Transverse colon (tissue), 4 donors: ENCODE measurements at places on chromosomes 12 and 14.

DNA sequence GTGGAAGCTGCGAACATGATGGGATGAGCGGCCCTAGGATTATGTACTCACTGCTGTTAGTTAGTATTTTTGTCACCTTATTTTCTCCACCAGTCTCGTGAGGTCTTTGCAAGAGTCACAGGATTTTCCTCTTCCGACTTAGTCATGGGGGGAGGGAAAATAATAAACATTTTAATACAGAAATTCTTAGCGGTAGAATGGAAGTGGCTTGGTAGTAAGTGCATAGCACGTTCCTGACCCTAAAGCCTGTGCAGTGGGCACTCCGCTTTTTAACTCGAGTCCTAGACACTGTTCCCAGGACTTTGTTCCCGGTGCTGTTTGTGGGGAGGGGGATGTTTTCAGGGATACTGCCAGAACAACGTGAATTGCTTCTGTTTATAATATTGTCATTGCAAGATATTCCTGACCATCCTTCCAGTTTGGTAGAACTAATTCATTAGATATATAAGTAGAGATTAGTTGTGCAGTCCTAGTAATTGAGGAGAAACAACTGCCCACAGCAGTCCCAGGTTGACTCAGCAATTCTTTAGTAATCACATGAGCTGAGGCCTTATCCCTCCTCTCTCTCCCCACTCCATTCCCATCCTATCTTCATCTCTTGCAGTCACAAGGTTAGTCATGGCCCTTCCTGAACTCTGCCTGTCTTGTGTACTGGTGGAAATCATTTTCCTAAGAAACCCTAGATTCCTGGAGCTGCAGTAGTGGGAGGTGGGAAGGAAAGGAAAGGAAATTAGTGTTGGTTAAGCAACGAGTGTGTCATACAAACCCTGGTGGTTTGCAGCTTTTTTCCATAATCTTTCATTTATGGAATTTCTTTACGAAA, 799 bp downstream of the SLC38A6 start:
- no peaks in the 10 kb centered on the region for H3K36me3 ChIP-seq
- no peak for DNase-seq
- H3K27me3 ChIP-seq, result no peaks in the 10 kb centered on the region
- H3K27ac ChIP-seq, result peak overlapping the region; percentile 87
- H3K4me1 ChIP-seq, result peaks cover 27% of the 10 kb centered on the region

- H3K4me3 ChIP-seq, result no peak overlapping the region
- H3K27me3 ChIP-seq, result no peaks in the 10 kb centered on the region
- no peaks in the 10 kb centered on the region for H3K4me1 ChIP-seq
- no peak overlapping the region for H3K27ac ChIP-seq
- DNase-seq, result no peak
- no peaks in the 10 kb centered on the region for H3K36me3 ChIP-seq
Observed at GRCh38 chr14:53022593-53022992, 71.7 kb upstream of the FERMT2 start.

- H3K27me3 ChIP-seq, result no peaks in the 10 kb centered on the region
- no peak overlapping the region for H3K4me3 ChIP-seq
- H3K4me1 ChIP-seq, result no peaks in the 10 kb centered on the region
- DNase-seq, result no peak
- no peaks in the 10 kb centered on the region for H3K36me3 ChIP-seq
Observed at GRCh38 chr14:38201137-38201828, 6.4 kb upstream of the SSTR1 start.

DNA sequence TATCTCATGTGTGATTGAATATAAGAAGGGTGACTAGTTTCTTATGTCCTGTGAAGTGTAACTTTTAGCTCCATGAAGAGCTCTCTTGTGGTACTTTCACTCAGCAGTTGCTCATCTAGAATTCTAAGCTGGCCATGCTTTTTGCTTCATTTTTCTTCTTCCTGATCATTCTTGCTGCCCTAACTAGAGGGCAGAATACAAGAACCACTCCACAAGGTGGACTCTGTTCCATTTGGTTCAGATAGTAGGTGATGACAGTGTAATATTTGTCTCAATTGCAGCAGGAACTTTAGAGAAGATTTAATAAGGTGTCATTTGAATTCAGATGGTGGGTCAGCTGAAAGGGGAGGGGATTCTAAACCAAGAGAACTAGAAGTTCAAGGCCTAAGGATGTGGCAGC, 17.6 kb downstream of the WDR20 start:
- H3K36me3 ChIP-seq, result peaks cover 5% of the 10 kb centered on the region
- no peaks in the 10 kb centered on the region for H3K27me3 ChIP-seq
- no peak overlapping the region for H3K27ac ChIP-seq
- no peak for DNase-seq

GRCh38 chr12:71871116-71871515, 31.6 kb downstream of the TBC1D15 start:
- H3K27ac ChIP-seq, result no peak overlapping the region
- H3K4me1 ChIP-seq, result peaks cover 29% of the 10 kb centered on the region
- H3K4me3 ChIP-seq, result no peak overlapping the region
- peaks cover 10% of the 10 kb centered on the region for H3K36me3 ChIP-seq
- no peak for DNase-seq
- no peaks in the 10 kb centered on the region for H3K27me3 ChIP-seq

DNA sequence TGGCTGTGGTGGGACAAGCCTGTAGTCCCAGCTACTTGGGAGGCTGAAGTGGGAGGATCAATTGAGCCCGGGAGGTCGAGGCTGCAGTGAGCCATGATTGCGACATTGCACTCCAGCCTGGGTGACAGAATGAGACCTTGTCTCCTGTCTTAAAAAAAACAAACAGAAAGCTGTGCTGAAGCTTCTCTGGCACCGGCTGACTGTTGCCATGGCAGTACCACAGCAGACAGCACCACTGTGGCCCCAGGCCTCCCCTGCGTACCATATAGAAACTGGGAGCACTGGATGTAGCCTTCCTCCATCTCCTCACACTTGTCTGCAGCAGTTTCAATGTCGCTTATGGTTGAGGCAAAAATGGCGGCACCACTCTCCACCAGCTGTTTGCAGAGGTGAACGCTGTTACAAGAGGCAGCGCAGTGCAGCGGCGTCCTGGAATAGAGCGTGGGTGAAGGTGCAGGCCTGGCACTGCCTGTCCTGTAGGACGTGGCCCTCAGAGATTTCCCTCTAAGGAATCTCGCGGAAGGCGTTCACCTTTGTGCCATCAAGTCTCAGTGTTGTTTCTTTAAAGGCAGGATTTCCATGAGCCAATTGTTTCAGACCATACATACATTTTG, 21.9 kb downstream of the ZFYVE21 start:
- peaks cover 12% of the 10 kb centered on the region for H3K4me1 ChIP-seq
- no peak overlapping the region for H3K27ac ChIP-seq
- H3K4me3 ChIP-seq, result no peak overlapping the region
- H3K36me3 ChIP-seq, result peaks cover 32% of the 10 kb centered on the region
- no peak for DNase-seq
- H3K27me3 ChIP-seq, result no peaks in the 10 kb centered on the region

DNA sequence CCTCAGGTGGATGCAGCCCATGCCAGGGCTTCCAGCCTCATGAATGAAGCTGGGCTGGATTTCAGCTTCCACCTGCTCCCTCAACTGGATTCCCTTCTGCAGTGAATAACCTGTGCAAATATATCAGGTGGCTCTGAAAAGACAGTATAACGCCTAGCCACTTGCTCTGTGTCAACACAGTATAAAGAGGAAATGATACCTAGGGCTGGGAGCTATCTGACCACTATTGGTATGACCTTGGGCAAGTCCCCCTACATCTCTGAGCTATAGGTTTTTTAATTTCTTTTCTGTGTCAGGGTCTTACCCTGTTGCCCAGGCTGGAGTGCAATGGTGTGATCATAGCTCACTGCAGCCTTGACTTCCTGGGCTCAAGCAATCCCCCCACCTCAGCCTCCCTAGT, 19.8 kb downstream of the ISM2 start:
- H3K27me3 ChIP-seq, result no peaks in the 10 kb centered on the region
- no peak overlapping the region for H3K27ac ChIP-seq

- peak overlapping the region; percentile 92 for H3K27ac ChIP-seq
- H3K4me1 ChIP-seq, result peaks cover 25% of the 10 kb centered on the region
- H3K4me3 ChIP-seq, result peak overlapping the region; percentile 41
- no peaks in the 10 kb centered on the region for H3K27me3 ChIP-seq
- no peaks in the 10 kb centered on the region for H3K36me3 ChIP-seq
Observed at GRCh38 chr12:12786351-12786705, 869 bp downstream of the APOLD1 start.

- H3K4me3 ChIP-seq, result no peak overlapping the region
- H3K36me3 ChIP-seq, result no peaks in the 10 kb centered on the region
- H3K4me1 ChIP-seq, result no peaks in the 10 kb centered on the region
- H3K27me3 ChIP-seq, result no peaks in the 10 kb centered on the region
Observed at GRCh38 chr12:24960222-24960855, 11.4 kb upstream of the BCAT1 start.

GRCh38 chr12:89389755-89390661, 37.7 kb upstream of the DUSP6 start:
- H3K36me3 ChIP-seq, result no peaks in the 10 kb centered on the region
- H3K4me3 ChIP-seq, result no peak overlapping the region
- peak overlapping the region; percentile 73 for H3K27ac ChIP-seq

- no peaks in the 10 kb centered on the region for H3K4me1 ChIP-seq
- H3K36me3 ChIP-seq, result no peaks in the 10 kb centered on the region
- no peak for DNase-seq
- no peak overlapping the region for H3K4me3 ChIP-seq
Observed at GRCh38 chr12:27453421-27453820, 6.9 kb downstream of the SMCO2 start.

- peak overlapping the region; percentile 87 for H3K27ac ChIP-seq
- H3K36me3 ChIP-seq, result no peaks in the 10 kb centered on the region
- DNase-seq, result peak; percentile 41
Observed at GRCh38 chr14:64680013-64680713, 24.1 kb upstream of the PLEKHG3 start.

GRCh38 chr12:41473441-41473840, 285.3 kb downstream of the PDZRN4 start:
- DNase-seq, result no peak
- no peak overlapping the region for H3K4me3 ChIP-seq
- no peaks in the 10 kb centered on the region for H3K27me3 ChIP-seq
- H3K4me1 ChIP-seq, result no peaks in the 10 kb centered on the region

DNA sequence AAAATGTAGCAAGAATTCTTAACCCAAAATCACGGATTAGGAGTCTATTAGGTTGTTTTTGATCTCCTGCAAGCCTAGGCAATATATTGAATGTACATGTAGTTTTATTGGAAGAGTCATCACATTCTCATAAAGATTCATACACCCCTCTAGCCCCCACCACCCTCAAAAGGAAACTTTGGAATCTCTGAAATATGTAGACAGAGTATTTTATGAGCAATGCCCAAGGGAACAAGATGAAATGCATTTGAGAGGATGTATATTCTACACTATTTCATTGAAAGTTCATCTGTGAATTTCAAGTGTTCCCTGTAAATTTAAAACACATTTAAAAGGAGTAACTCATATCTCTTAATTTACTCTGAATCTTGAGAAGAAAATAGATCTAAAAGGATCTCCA, 103.7 kb downstream of the SYT1 start:
- no peak overlapping the region for H3K4me3 ChIP-seq
- H3K4me1 ChIP-seq, result no peaks in the 10 kb centered on the region
- DNase-seq, result no peak
- no peaks in the 10 kb centered on the region for H3K27me3 ChIP-seq

DNA sequence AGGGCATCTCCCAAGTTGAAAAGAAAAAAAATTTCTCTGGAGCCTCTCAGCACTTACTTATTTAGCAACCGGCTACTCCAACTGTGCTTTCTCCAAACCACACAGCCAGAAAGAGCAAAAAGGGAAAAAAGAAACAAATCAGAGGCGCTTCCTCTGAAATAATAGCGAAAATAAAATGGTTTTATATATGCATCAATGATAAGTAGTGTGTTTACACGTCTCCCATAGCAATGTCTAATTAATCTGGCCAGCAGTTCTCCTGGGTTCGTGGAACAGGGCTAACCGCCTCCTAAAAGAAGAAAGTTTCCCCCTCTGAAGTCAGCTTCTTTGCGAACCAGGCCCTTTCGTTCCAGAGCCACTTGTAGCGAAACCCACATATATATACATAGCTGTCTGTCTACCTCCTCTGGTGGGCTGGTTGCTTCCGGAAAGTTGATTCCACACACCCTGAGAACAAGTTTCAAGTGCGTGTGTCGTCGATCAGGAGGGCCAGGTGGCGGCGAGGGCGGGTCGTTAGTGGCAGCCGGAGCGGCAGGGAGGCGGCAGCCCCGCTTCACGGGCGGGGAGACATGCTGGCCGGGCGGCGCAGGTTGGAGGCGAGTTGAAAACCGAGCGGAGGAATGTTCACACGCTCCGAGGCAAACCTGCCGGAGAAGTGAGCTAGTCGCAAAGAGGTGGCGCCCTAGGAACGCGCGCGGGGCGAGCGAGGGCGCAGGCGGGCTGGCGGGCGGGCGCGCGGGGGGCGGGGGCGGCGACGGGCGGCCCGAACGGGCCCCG, 2.7 kb downstream of the PTHLH start:
- peak overlapping the region; percentile 27 for H3K4me3 ChIP-seq
- peak; percentile 37 for DNase-seq
- peaks cover 99% of the 10 kb centered on the region for H3K27me3 ChIP-seq
- H3K27ac ChIP-seq, result peak overlapping the region; percentile 36
- peaks cover 24% of the 10 kb centered on the region for H3K4me1 ChIP-seq

- no peak overlapping the region for H3K4me3 ChIP-seq
- H3K36me3 ChIP-seq, result no peaks in the 10 kb centered on the region
- no peak for DNase-seq
- H3K4me1 ChIP-seq, result no peaks in the 10 kb centered on the region
- H3K27ac ChIP-seq, result no peak overlapping the region
Observed at GRCh38 chr14:76428611-76429010, 52.7 kb downstream of the ESRRB start.

- H3K27ac ChIP-seq, result no peak overlapping the region
- no peaks in the 10 kb centered on the region for H3K36me3 ChIP-seq
- H3K27me3 ChIP-seq, result no peaks in the 10 kb centered on the region
- H3K4me3 ChIP-seq, result no peak overlapping the region
- no peaks in the 10 kb centered on the region for H3K4me1 ChIP-seq
Observed at GRCh38 chr12:17381211-17381610, 708.8 kb downstream of the RERGL start.

GRCh38 chr14:95520346-95520745, 3.9 kb upstream of the SYNE3 start:
- H3K4me3 ChIP-seq, result no peak overlapping the region
- H3K27ac ChIP-seq, result peak overlapping the region; percentile 81
- H3K4me1 ChIP-seq, result peaks cover 69% of the 10 kb centered on the region
- DNase-seq, result no peak

DNA sequence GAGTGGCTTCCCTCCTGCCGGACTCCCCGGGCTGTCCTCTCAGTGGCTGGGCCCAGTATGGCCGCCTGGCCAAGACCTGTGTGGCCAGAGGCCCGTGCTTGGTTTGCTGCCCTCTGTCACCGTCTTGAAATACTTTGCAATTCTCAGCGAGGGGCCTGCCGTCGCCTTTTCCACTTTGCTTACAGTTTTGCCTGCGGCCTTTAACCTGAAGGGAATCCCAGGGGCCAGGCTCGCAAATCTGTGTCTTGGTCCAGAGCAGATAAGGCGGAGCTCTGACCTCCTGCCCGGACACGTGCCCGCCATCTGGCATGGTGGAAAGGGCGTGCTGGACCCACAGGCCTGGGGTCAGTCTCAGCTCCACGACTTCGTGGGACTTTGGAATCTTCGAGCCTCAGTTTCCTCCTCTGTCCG, 10.9 kb upstream of the AMN start:
- no peak for DNase-seq
- H3K27ac ChIP-seq, result no peak overlapping the region
- H3K27me3 ChIP-seq, result no peaks in the 10 kb centered on the region
- H3K4me1 ChIP-seq, result no peaks in the 10 kb centered on the region
- no peak overlapping the region for H3K4me3 ChIP-seq
- H3K36me3 ChIP-seq, result no peaks in the 10 kb centered on the region

GRCh38 chr12:121934309-121934664, 15.9 kb downstream of the CFAP251 start:
- H3K27ac ChIP-seq, result no peak overlapping the region
- H3K36me3 ChIP-seq, result no peaks in the 10 kb centered on the region
- no peak overlapping the region for H3K4me3 ChIP-seq
- H3K4me1 ChIP-seq, result no peaks in the 10 kb centered on the region
